Activated CD8-positive, alpha-beta memory T cell treated with anti-CD3 and anti-CD28 coated beads for 4 hours (primary cell): ENCODE measurements at places on chromosomes 11 and 22.

GRCh38 chr22:49973018-49973961 lies 12.7 kb downstream of the PIM3 start:
- DNase-seq = no peak

- no peak for DNase-seq
Measured at GRCh38 chr11:47617417-47617809, 23.2 kb upstream of the C1QTNF4 start.

DNA sequence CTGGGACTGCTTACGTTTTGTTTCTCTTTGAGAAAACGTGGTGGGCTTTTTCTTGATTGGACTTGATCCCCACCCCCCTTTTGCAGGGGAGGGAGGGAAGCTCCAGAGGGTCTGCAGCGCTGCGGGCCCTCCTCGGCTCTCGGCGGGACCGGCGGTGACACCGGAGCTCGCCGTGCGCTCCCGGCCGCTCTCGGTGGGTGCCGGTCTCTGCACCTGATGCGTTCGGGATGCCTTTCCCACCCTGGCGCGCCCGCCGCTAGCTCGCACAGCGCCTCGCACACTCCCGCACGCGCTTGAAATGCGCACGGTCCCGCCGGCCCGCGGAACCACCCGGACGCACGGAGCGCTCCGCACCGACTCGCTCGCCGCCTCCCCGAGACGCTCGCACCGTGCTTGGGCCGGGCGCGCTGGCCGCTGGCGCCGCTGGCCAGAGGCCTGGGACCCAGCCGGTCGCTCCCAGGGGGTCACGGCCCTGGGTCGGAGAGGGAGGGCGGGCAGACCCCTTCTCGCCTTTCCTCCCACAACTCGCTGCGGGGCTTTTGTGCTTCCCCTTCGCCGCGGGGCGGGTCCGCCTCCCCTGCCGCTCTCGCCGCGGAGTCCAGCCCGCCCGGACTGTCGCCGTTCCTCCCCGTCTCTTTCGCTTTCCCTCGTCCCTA lies 1.0 kb downstream of the ZBTB16 start:
- DNase-seq = no peak

DNA sequence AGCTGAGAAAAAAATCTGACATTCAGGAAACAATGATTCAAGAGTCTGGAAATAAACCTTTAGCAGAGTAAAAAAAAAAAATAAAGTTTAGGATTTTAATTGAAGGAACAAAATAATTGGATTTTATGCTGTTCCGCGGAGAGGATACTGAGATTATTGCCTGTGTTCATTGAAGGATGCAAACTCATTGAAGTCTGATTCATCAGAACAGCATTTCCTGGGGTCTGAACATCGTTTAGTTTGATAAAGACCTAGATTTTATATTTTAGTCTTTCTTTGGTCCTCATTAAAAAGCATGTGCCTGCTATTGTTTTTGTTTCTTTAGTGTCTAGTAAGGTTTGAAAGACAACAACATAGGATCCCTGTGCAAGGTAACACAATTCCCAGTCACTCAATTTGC lies 4.5 kb downstream of the TLCD5 start:
- DNase-seq = no peak

- no peak for DNase-seq
Measured at GRCh38 chr11:8729067-8729466, 46.5 kb downstream of the RPL27A start.

DNA sequence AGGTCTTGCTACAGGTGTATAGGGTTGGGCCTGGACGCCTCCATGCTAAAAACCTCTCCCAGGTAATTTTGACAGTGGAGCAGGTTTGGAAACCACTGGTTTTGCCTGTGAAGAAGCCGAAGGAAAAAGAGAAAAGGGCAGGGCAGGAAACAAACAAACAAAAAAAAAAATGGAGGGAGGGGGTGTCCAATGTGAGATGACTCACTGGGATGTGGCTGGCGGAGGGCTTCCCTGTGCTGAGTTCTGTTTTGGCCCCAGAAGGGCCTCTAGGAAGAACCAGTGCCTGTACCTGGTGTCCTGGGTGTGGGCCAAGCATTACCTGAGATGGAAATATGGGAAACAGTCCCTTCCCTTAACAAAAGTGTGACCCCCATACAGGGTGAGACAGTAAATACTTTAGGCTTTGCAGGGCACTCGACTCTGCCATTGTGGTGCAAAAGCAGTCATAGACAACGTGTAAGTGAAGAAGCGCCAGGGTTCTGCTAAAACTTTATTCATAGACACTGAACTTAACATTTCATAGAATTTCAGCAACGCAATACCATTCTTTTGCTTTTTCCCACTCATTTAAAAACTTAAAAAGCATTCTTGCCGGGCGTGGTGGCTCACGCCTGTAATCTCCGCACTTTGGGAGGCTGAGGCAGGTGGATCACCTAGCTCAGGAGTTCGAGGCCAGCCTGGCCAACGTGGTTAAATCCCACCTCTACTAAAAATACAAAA lies 9.5 kb upstream of the DGKZ start:
- no peak for DNase-seq

GRCh38 chr11:1126935-1127663 lies 30.7 kb upstream of the MUC5AC start:
- DNase-seq = no peak

DNA sequence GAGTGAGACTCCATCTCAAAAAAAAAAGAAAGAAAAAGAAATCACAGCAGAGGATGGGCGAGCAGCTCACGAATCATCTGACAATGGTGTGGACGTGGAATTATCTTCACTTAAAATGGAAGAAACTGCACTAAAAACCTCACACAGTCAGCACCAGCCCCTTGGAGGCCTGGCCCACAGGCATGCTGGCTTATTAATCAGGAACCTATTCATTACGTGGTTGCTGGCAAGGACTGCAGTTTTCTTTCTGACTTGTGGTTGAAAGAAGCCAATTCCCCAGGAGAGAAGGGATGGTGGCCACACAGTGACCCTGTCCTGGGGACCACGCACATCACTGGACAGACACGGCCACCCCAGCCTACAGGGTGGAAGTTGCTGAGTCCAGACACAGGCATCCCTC lies 401.1 kb downstream of the CTTN start:
- DNase-seq = no peak

GRCh38 chr11:71212871-71213559 lies 39.4 kb downstream of the SHANK2 start:
- DNase-seq = no peak

GRCh38 chr11:72425053-72425980 lies 9.0 kb downstream of the CLPB start:
- no peak for DNase-seq
